ENCODE measurements at places on chromosomes 5 and 9.

GRCh38 chr5:124114911-124115310 lies 602.9 kb downstream of the CSNK1G3 start:
- DNase-seq = no peak

GRCh38 chr5:103410172-103410571 lies 151.6 kb downstream of the MACIR start:
- DNase-seq = no peak

DNA sequence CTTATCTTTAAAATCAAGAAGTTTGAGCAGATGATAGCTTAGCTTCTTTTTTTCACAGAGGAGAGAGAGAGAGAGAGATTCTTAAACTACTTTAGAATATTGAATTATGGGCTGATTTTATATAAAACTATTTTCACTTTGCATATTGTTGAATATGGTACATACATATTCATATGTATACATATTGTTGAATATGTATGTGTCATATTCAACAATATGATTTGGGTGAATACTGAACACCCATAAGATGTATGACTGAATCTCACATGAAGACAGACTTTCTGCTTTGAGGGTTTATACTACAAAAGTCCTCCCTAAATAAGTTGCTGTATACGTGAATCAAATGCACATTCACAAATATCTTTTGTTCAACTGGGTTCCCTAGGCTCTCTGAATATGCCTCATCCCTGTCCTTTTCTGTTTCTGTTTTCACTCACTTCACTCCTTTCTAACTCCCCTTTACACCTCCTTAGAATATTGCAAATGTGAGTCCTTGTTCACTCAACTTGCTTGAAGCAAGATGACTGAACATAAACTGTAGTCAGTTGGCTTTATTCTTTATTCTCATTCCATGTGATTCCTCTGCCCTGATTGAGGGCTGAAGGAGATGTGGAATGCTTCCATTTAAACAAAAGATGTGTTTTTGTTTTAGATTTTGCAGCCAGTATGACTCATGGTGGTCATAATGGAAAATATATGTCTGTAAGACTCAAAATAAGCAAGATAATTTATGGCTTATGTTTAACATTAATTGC lies 225.4 kb upstream of the DAB2 start:
- no peak for DNase-seq

DNA sequence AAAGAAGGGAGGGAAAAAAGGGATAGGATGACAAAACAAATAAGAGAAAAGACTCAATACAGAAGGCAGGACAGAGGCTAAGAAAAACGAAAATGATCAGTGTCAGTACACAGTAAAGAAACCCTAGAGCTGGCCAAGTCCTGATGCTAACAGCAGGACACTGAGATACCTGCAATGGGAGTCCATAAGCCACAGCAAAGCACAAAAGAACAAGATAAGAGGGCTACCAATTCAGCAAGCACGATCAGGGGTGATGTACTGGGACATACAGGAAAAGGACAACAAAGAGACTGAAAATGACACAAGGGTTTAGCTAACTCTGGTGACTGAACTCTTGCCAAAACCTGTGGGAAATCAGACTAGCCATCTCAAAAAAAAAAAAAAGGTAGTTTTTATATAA lies 1072.6 kb upstream of the COX7C start:
- no peak for DNase-seq

DNA sequence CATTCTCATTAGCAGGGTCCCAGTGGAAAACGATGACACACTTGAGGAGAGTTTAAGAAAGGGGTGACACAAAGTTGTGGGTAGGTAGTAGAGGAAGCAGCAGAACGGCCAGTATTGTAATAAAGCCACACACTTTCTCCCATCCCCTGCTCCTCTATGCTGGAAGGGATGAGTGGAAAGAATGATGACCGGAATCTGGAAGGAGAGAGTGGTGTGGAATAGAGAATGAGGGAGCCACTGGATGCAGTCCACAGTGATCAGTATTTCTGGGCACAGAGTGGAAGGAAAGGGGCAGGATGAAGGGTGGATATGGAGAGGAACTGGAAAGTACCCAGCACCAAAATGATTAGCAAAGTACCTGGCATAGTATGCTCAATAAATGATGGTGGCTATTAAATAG lies 133.8 kb upstream of the DAB2 start:
- DNase-seq = no peak

DNA sequence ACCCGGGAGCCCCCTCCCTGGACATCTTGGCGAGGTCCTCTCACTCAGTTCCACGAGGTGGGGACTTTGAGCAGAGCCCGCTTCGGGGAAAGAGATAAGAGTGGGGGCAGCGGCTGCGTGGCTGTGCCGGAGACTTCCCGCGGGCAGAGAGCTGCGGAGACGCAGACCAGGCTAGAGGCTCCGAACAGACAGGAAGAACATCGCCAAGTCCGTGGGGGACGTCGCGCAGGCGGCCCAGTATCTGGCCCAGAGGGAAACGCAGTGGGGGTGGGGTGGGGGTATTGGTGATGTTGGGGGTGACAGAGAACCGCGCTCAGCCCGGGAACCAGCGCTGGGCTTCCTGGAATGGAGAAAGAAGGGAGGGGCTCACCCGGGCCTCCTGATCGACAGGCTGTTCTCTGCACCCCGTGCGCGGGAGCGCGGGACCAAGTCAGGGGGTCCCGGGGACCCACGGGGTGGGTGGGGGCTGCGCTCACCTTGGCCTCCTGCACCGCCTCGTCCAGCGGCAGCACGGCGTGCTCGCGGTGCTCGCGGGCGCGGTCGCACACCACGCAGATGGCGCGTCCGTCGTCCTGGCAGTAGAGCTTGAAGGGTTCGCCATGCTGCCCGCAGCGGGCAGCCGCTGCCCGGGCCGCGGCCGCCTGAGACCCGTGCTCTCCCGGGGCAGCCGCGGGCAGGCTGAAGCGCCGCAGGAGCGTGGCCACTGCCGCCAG lies 727 bp downstream of the TRIM7 start:
- no peak for DNase-seq

DNA sequence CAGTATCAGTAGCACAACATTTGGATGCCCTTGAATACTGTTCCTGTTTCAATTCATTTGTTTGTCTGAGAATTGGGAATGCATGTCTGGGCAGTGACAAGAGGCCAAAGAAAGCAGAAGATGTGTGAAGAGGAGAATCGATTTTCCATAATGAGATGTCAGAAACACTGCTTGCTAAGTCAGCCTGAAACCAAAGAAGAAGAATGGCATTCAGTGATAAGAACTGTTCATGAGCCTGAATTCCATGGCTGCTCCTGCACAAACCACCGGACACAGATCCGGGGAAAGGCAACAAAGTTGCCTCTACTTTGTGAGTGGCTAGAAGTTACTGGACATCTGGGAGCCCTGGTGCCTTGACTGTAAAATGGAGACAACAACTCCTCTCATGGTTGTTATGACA lies 207.2 kb upstream of the RASEF start:
- no peak for DNase-seq

DNA sequence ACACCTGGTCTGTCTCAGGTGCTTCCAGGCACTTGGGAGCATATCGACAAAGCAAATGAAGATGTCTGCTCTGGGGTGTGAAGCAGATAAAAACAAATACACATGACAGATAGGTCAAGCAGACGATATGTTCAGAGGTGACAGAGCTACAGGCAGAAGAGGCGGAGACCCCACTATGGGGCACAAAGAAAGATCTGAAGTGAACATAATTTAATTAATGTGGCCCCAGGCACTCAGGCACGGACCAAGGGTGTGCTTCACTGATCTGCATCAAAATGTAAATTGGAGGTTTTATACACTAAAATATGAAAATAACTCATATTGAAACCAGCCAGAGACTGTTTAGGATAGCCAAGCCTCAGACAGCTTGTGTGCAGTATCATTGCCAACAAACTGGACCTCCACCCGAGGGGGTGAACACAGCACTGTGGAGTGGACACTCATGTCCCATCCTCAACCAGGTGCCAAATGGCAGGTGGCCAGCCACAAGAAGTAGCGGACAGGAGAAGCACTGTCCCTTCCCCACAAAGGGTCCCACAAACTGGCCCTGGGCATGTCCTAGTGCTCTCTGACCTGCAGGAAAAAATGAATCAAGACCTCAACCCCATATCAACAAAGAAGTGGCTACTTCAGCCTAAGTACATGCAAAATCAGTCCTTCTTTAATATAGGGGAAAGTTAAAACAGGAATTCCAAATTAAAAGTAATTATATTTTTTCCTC lies 29.2 kb downstream of the ROR2 start:
- no peak for DNase-seq

DNA sequence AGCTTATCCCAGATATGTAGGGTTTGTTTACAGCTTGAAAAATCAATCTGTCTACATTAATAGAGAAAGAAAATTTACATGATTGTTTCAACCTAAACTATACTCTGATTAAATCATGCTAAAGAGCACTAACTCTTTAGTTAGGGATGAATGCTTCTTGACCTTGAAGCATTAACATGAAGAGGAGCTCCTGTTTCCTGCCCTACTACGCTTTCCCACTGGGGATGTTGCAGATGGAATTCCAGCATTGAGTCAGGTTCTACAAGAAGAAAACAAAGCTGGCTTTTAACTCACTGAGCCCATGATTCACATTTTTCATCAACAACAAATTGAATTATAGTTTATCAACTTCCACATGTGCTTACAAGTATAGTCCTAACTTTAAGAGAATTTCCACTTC lies 471.3 kb downstream of the TMEM232 start:
- DNase-seq = no peak

Measured in stimulated activated CD8-positive, alpha-beta memory T cell treated with anti-CD3 and anti-CD28 coated beads, Interleukin-4, amount 100 ng/mL, for 4 hours (primary cell).